ENCODE measurements at places on chromosomes 1 and 21.

GRCh38 chr1:200448034-200448762, 38.4 kb upstream of the ZNF281 start:
- DNase-seq = no peak

GRCh38 chr1:109312978-109313775, 6.4 kb upstream of the MYBPHL start:
- DNase-seq = no peak

DNA sequence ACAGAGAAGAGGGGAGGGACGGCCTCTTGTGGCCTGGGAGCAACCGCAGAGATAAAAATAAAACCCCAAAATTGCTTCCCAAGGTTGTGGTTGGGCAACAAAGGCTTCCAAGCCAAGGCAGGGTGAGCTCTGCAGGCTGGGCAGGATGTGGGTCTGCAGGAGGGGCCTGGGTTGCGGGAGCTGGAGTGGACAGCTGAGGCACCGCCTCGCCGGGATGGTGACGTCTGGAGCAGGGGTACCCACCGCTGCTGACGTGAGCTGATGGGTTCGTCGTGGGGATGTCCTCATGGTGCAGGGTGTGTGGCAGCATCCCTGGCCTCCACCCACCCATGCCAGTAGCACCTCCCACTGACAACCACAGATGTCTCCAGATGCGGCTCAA, 3.7 kb downstream of the AURKAIP1 start:
- no peak for DNase-seq

- DNase-seq = no peak
Observed at GRCh38 chr1:173413271-173413707, 63.8 kb upstream of the PRDX6 start.

GRCh38 chr1:51270751-51271150, 34.7 kb downstream of the RNF11 start:
- DNase-seq = no peak

GRCh38 chr21:31180256-31181081, 142.2 kb upstream of the KRTAP19-8 start:
- no peak for DNase-seq

DNA sequence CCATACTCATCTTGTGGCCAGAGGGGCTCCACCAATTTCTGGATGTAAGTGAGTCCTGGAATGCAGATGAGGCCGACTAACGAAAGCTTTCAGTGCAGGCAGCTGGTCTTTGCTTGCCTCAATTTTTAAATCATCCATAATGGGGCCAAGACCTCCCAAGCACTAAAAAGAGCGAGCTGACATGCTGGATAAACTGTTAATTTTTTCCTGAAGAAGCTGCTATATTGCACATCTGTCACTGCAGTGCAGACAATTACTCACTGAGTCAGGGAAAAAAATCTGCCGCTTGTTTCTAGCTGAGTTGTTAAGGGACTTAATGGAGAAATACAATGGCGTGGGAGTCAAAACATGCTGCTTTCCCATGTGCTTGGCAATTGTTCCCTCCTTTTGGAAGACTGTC, 205.5 kb downstream of the GPATCH2 start:
- no peak for DNase-seq

DNA sequence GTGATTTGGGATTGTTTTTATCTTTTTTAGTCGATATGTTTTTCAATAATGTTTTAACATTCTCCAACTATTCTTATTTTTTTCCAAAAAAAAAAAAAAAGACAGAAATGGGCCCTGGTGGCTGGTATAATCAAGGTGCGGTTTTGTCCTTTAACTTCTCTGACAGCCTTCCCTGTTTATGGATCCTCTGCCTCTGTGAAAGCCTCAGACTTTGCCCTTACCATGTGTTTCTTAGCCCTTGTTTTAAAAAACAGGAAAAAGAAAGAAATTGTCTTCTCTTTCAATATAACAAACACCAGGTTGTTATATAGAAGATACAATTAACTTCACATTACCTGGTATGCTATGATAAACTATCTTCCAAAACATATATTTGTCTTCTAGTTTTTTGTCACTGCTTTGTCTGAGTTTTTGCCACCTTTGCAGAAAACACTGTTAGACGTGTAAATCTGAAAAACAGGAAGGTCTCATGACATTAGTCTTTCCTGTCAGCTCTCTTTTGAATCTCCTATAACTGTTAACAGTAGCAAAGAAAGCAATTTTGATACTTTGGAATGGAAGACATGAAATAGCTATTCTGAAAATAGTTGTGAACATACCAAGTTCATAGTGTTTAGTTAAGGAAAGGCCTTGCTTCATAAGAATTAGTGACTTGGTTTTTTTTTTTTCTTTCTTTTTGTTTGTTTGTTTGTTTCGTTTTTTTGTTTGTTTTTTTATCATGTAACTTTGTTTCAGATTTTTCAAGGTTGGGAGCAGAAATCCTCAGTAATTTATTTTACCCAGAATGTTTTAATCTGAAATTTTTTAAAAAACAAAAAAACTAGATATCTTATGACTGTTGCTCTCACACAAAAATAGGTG, 31.7 kb upstream of the CACYBP start:
- no peak for DNase-seq

GRCh38 chr1:85935234-85935633, 221.3 kb downstream of the COL24A1 start:
- no peak for DNase-seq

DNA sequence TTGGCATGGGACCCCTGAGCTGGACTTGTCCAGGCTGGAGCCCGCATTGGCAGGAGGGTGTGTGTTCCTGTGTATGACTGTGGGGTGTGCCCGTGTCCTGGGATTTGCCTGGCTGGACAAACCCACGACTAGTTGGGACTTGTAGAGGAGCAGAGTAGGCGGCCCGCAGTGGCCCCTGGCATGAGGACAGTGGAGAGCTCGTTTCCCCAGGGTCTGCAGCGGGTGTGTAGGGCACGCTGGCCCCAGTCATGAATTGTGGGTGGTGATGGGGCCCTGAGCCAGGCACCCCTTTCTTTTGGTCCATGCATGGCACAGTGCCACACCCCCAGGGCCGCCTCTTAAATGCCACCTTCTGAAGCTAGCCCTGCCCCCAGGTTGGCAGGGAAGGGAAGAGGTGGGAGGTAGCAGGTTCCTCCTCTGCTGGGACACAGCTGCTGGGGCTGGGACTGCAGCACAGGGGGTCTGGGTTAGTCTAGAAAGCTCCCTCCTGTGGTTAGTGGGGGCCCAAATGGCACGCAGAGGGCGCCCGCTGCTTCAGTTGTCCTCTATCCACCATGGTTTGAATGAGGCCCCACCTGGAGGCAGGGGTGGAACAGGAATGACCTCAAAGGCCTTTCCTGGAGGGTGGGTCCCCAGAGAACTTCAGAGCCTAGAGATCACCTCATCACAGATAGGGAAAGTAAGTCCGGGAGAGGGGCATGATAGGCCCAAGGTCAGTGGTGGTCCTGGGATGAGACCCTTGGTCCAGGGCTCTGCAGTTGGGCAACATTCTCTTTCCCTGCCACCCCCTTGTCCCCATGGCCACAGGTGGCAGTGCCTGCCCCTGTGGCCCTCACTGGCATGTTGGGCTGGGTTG, 4.1 kb downstream of the CROCC start:
- no peak for DNase-seq

GRCh38 chr1:68136187-68136586, 85.8 kb upstream of the DIRAS3 start:
- no peak for DNase-seq

- DNase-seq = no peak
Observed at GRCh38 chr21:45427331-45428271, 22.6 kb downstream of the COL18A1 start.

DNA sequence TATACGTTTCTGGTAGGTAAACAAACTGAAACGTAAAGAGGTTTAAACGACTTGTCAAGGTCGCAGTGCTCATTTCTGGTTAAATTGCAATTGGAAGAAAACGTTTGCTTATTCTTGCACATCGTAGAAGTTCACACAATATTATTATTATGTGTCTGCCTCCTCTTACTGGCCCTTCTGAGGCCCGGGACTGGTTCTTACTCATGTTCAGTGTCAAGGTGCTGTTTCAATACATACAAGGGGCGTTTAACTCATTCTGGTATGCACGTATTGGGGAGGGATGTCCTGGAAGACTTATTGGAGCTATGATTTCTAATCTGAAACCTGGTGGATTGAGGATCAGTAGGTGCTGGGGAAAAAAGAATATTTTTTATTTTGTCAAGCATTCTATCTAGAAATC, 932 bp downstream of the RPF1 start:
- no peak for DNase-seq

GRCh38 chr1:197987294-197987693, 70.1 kb downstream of the LHX9 start:
- DNase-seq = no peak

- DNase-seq = no peak
Observed at GRCh38 chr1:153231363-153231762, 14.0 kb downstream of the PRR9 start.

GRCh38 chr1:100535264-100535663, 2.7 kb upstream of the GPR88 start:
- no peak for DNase-seq

GRCh38 chr1:222886878-222887351, 72.1 kb downstream of the DISP1 start:
- DNase-seq = no peak

- DNase-seq = no peak
Observed at GRCh38 chr21:31873275-31873695, 465 bp downstream of the HUNK start.

DNA sequence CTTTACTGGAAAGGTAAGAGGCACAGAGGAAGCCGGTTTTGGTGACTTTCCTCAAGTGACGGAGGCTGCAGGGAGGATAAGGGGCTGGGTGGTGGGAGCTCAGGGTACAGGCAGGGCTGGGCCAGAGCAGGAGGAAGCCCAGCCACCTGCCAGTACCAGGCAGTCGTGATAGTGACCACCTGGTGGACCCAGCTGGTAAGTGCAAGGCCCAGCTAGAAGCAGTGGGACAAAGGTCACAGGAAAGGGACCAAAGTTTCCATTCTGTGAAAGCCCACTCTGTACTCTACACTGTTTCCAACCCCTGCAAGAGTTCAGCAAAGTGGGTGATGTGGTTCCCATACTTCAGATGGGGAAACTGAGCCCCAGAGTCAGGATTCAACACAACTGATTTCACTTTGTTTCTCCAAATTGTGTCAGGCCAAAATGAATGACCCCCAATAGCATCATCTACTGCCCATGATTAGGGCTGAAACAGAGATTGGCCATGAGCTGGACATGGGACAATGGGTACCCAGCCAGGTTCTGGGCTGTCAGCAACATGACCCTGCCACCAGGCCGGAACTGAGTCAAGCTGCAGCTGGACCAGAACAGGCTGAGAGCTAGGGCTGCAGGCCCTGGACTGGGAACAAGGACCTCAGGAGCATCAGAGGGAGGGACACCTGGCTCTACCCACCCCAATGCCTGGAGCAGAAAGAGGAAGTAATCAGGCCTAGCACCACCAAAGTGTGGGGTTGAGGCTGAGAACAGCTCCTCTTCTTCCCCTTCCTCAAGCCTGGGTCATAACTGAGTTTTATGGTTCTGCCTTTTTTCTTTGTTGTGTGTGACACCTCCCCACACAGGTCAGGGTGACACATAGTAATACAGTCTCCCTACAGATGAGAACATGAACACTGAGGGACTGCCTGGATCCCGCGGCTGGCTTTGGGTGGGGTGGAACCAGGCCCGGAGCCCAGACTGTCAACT, 50.2 kb downstream of the KCNN3 start:
- no peak for DNase-seq

GRCh38 chr1:36387141-36387949, 1.6 kb upstream of the STK40 start:
- no peak for DNase-seq

- DNase-seq = no peak
Observed at GRCh38 chr21:18588001-18588662, 184.5 kb upstream of the TMPRSS15 start.

DNA sequence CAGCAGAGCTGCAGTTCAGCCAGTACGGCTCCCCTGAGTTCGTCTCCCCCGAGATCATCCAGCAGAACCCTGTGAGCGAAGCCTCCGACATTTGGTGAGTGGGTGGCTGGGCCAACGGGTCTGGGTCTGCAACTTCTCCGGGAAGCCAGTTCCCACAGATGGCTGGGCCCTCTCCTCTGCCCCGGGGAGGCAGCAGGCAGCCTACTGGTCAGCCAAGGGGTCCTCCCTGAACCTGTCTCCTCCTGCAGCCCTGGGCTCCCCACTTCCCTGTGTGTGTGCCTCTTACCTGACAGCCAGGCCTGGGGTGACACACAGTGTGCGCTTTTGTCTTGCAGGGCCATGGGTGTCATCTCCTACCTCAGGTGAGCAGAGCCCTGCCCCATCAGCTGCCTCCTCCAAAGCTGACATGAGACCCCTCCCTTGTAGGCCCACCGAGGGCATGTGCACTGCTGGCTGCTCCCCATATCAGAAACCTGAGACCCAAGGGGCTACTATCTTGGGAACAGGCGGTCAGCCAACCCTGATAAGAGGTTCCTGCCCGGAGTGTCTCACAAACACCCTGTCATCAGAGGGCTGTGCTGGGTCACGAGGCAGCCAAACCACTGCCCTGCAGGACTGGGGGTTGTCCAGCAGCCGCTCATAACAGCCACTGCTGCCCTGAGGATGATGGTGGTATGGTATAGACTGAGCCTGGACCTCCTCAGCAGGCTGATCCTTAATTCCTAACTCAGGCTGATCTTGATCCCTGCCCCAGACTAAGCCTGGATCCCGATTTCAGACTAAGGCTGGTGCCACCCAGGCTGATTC, 37.6 kb downstream of the TRIM11 start:
- no peak for DNase-seq

DNA sequence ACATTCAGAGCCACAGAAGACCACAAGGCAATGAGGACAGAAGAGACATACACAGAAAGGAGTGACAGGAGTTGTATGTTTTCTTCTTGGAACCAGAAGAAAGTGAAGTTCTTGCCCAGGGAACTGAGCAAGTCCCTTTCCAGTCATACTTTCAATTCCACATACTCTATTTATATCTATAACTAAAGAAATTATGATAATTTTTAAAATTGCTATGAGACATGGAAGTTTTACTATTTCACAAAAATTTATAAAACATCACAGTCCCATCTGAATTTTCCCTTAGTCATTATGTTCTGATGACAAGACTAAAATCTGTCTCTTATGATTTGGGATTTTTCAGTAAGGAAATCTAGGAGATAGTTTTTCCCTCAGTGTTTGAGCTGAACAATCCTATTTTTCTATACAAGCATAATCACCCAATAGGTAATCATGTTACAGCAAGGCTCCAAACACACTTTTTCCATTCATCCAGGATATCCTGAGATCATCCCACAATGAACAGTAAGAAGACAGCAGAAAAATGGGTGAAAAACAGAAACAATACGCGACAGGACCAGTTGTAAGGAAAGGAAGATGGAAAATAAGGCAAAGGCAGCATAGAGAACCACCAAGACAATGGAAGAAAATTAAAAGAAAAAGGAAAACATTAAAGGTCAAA, 154.6 kb downstream of the VAV3 start:
- DNase-seq = no peak

Measured in stimulated activated CD8-positive, alpha-beta memory T cell treated with anti-CD3 and anti-CD28 coated beads, Interleukin-15, amount 100 ng/mL, for 1 hour (primary cell).